ENCODE measurements at places on chromosomes 3 and 15. TPM values are rescaled to one million over a fixed set of nuclear protein-coding genes. Genes with fewer than 3 reads are reported as not detected.

DNA sequence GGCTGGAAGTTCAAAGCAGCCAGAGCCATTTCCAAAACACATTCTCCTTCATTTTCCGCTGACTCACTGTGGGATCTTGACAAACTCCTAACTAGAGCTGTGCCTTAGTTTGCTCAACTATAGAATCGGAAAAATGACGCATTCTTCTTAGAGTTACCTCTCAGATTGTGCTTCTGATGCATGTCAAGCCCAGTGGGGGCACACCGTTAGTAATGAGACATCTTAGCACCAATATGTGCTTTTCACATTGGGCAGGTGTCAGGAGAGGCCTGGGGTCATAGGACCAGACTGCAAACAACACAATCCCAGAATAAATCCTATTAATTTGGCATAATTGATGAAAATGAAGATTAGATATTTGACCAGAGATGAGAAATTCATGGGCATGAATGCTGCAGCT is 71.3 kb upstream of the UBE3A start:
- no peak for DNase-seq

- DNase-seq: no peak
These were observed 222.0 kb upstream of the MANF start for GRCh38 chr3:51163051-51163450.

The TAMM41 gene
- 13.9 TPM for total RNA-seq

The APOD gene
- 118 TPM for total RNA-seq

The A4GNT gene
- total RNA-seq: not detected

Measured in transverse colon (tissue), 4 donors.